ENCODE measurements at places on chromosomes 7 and 10. TPM values are rescaled to one million over a fixed set of nuclear protein-coding genes. Genes with fewer than 3 reads are reported as not detected.

DNA sequence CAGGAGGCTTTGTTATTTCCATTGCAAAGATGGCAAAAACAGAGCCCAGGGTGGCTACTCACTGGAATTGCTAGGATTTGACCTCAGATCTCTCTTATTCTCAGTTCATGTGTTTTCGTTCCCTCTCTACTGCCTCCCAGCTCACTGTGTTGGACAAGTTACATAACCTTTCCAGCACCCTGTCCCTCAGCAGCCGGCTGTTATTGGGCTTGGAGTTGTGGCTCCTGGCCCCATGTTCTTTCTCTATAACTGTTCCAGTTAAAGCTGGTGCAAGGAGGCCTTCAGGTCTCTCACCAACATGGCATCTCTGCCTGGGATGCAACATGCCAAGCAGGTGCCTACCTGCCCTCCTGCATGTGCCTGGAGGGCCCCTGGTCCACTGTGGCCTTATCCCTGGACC, 56.8 kb downstream of the LRRC18 start:
- no peak for DNase-seq

DNA sequence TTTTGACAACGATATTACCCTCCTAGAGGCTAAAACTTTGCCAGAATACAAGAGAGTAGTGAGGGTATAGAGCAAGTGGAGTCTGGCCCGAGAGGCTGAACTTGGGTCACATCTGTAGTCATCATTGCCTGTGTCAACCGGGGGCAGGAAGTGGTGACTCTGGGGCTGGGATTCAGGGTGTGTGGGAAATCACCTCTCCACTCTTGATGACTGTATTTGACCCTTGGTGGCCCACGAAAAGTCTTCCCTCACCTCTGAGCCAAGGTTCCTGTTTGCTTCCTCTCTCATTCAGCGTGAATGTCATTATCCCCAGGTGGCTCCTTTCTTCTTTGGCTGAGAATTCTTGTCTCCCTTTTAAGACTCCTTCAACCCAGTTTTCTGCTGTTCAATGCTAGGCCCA, 240.4 kb downstream of the ABCA13 start:
- DNase-seq = no peak

Gene TAS2R4
- total RNA-seq = not detected

DNA sequence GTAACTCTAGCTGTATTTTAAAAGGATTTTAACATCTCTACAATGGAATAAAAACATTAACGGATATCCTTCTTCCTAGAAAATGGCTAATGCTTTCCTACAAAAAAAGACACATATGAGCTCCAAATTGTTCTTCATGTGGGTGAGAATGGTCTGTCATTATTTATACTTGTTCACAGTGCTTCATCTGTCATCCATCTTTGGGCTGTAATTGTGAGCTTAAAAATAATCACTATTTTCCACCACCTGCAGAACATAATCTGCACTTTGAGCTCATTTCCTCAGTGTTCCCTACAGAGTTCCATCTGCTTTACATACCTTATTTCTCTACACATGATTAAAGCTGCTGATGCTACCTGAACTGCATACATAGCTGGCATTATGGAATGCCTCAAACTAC, 979.1 kb upstream of the C7orf33 start:
- DNase-seq = no peak

Gene KIAA1549
- total RNA-seq = 0.58 TPM

- no peak for DNase-seq
These were observed 29.1 kb downstream of the NUDCD3 start for GRCh38 chr7:44461387-44461786.

GRCh38 chr10:2839081-2839725, 228.1 kb upstream of the PFKP start:
- DNase-seq = peak; percentile 35

Gene NODAL
- total RNA-seq = not detected

Gene ELFN1
- total RNA-seq = not detected

- no peak for DNase-seq
These were observed 23.1 kb downstream of the TYW1 start for GRCh38 chr7:67019562-67020390.

DNA sequence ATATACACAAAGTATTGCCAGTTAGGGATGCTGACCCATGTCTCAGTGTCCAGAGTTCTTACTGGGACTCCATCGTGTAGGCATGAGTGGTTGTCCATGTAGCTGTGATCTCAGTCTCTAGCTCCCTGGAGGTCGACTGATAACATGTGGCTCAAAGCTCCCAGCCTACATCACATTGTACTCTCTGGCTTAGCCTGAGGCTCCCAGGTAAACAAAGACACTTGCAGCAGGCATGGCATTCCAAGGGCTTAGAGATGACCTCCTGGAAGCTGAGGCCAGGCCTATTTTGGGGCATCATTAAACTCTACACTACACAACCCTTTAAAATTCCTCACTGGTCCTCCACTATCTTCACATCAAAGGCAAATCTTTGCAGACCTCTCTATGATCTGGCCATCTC, 100.8 kb upstream of the DOCK1 start:
- no peak for DNase-seq

GRCh38 chr7:49322476-49322875, 398.1 kb downstream of the CDC14C start:
- no peak for DNase-seq

GRCh38 chr7:48053736-48054135, 18.4 kb downstream of the C7orf57 start:
- no peak for DNase-seq

DNA sequence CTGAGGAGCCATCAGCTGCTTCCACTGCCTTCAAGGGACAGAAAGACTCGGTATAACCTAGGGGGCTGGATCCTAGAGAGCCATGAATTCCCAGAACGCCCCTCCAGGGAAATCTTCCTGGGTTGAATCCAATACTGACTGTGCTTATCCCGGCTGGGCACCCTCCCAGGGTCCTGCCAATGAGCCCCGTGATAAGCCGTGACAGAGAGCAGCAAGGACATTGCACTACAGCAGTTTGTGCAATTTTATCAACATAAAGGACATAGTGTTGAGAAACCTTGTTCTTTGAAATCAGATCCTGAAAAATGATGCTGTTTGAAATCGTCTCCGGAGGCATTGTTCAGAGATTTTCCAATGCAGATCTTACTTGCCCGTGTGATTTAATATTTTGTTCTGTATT, 18.8 kb downstream of the AKR1B1 start:
- DNase-seq = no peak

DNA sequence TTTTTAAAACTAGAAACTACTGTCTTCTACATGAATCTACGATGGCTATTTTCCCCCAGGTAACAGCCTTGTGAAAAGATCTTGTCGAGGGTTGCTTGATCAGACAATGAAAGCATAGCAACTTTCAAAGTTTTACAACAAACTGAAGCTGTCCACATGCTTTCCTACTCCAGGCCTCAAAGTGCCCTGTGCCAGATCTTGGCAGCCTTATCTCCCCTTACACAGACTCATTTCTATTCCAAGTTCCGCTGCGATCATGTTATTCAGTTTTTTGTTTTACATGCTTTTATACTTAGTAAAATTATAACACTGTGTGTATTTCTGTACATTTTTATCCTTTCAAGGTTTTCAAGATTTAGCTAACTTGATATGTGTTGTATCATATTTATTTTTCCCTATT, 661.7 kb upstream of the SORCS1 start:
- DNase-seq = no peak

- no peak for DNase-seq
These were observed 7.9 kb downstream of the TUBAL3 start for GRCh38 chr10:5396556-5397300.

Gene KRIT1
- 7.2 TPM for total RNA-seq

- no peak for DNase-seq
These were observed 98.1 kb downstream of the C10orf105 start for GRCh38 chr10:71621231-71622153.

- DNase-seq = no peak
These were observed 598.6 kb downstream of the SH2D4B start for GRCh38 chr10:81136261-81136660.

- peak; percentile 63 for DNase-seq
These were observed 672.3 kb downstream of the TNS3 start for GRCh38 chr7:46909601-46910051.

Gene TRPV6
- not detected for total RNA-seq

GRCh38 chr10:98488669-98489430, 42.1 kb upstream of the HPS1 start:
- no peak for DNase-seq

GRCh38 chr7:2760098-2760889, 72.3 kb downstream of the AMZ1 start:
- peak; percentile 92 for DNase-seq

Gene RBM20
- 7.7 TPM for total RNA-seq

Gene RBP3
- total RNA-seq = not detected

Gene ASB15
- total RNA-seq = not detected

- no peak for DNase-seq
These were observed 219.6 kb upstream of the GPR26 start for GRCh38 chr10:123446449-123447156.

Gene ATG9B
- 0.68 TPM for total RNA-seq

GRCh38 chr10:2798336-2799022, 268.9 kb upstream of the PFKP start:
- DNase-seq = no peak

DNA sequence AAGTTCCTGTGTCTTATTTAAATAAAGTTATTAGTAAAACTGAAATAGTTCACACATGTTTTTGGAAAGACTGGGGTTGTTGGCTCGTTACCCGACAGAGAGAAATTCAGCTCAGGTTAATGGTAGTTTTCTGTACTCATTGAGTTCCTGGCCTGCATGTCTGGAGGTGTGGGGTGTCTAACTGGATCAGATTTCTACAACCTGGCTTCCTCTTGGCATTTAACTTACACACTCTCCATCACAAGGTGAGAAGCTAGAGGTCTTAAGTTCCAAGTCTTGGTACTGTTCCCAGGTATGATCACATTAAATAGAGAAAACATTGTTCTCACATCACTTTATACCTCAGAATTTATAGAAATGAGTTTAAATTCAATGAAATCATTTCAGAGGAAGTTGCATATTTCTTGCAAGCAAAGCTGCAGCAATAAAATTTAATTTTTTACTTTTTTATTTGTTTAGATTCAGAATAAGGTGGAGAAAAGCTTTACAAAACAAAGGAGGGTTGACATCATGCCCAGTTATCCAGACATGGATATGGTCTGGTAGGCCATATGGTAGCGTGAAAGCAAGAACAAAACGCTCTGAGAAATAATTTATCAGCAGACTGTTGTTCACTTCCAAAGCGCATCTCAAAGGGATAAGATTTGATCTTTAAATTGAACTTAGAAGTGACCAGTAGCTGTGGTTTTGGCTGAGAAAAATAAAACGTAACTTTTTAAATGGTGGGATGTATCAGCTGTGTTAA, 120.6 kb downstream of the GLCCI1 start:
- DNase-seq = no peak

DNA sequence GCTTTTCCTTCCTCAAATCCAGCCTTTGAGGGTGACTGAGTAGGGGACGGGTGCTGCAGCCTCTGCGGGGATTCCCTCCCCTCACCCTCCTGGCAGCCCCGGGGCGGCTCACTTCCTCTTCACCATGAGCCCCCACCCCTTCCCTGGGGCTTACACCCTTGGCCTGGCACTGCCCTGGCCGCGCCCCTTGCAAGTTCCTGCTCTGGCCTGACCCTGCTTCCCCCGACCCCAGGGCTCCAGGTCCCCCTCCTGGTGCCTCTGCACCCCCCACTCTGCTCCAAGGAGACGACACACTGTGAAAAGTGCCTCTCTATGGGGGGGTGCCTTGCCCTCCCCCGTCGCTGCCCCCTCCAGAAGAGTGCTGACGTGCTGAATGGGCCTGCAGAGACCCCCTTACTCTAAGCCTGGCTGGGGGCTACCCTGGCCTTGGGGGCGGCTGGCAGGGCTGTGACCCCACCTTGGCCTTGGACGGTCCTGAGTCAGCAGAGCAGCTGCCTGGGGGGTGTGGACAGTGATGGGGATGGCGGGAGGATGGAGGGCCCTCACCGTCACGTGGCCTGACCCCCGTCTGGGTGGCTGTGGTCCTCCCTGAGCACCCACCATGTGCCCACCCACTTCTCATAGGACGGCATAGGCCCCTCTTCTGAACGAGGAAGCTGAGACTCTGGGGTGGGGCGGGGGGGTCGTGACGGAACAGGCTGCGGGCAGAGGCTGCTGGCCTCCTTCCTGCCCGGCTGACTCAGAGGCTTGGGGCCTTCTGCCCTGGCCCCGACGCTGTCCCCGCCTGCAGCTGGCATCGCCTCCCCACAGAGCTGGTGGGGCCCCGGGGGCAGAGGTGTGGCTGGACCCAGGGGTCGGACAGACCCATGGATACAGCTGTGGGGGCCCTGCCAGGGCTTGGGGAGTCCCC, 9.8 kb downstream of the LFNG start:
- DNase-seq = peak; percentile 69

DNA sequence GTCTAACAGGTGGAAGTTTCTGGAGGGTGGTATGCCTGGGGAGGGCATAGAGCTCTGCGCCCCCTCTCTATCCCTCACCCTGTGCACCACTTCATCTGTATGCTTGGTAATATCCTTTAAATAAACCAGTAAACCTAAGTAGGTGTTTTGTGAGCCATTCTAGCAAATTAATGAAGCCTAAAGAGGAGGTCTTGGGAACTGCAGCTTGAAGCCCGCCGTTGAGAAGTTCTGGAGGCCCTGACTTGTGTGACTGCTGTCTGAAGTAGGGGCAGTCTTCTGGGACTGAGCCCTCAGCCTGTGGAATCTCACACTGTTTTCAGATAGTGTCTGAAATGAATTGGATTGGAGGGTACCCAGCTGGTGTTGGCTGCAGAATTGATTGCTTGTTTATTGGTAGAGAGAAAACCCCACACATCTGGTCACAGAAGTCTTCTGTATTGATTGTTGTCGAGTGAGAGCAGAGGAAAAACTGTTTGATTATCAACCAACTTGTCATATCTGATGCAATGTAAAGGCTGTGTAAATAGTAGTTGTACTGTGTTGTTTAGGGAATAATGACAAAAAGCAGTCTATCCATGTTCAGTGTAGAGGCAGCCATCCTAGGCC, 4.7 kb downstream of the CRCP start:
- DNase-seq = no peak

DNA sequence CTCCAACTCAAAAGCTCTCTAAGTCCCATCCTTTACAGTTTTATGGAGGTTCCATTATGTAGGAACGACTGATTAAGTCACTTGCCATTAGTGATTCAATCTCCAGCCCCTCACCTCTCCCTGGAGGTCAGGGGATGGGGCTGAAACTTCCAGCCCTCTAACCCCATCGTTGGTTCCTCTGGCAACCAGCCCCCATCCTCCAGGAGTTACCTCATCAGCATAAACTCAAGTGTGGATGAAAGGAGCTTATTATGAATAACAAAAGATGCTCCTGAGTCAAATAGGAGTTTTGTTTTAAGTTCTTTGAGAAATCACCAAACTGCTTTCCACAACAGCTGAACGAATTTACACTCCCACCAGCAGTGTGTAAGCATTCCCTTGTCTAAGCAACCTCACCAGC, 494.3 kb upstream of the AUTS2 start:
- no peak for DNase-seq

All from Caki2 (cell line).